ENCODE measurements at places on chromosomes 3 and 15. TPM values are rescaled to one million over a fixed set of nuclear protein-coding genes. Genes with fewer than 3 reads are reported as not detected.
A peak's percentile ranks its signal among the peaks of the same experiment; 100 is the strongest.

The GASK1A gene
- total RNA-seq = 2.1 TPM

The INSYN1 gene
- total RNA-seq = 9.6 TPM

The ARL13B gene
- 15.6 TPM for total RNA-seq

The PPM1M gene
- 4.4 TPM for total RNA-seq

The SNAP23 gene
- total RNA-seq = 59.2 TPM

The MASP1 gene
- total RNA-seq = 1.4 TPM

The SYNPR gene
- not detected for total RNA-seq

The DGKG gene
- total RNA-seq = 0.18 TPM

The VPS39 gene
- total RNA-seq = 56.9 TPM

- no peak overlapping the region for H3K27ac ChIP-seq
- H3K36me3 ChIP-seq = peaks cover 3% of the 10 kb centered on the region
- H3K27me3 ChIP-seq = no peaks in the 10 kb centered on the region
- H3K4me3 ChIP-seq = no peak overlapping the region
- H3K4me1 ChIP-seq = peaks cover 4% of the 10 kb centered on the region
Measured at GRCh38 chr15:25633862-25634261, 195.0 kb upstream of the UBE3A start.

DNA sequence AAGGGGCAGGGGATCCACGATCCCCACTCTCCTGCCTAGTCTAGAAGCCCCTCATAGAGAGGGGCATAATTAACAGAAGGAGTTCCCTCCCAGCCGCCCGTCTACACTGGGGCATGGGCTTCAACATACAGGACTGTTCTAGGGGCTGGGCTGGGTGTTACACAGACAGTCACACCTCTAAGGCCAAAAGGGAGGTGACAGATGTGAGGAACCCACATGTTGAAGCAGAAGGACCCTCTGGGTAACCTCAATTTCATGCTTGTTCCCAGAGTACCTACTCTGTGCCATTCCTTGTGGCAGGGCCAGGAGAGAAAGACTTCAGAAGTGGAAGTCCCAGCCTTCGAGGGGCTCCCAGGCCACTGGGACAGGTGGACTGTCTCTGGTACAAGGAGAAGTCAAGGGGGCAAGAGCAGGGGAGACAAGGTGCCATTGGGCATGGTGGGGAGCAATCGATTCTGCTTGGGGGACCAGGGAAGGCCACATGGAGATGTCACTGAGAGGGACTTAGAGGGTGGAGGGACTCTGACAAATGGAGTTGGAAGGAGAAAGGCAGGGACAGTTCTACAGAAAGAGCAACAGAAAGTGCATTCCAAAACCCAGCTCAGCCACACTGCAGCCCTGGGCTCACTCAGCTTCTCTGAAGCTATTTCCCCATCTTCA lies 71.3 kb downstream of the CPN2 start:
- no peak overlapping the region for H3K27ac ChIP-seq
- H3K4me1 ChIP-seq = peaks cover 62% of the 10 kb centered on the region

- no peak overlapping the region for H3K4me3 ChIP-seq
- H3K27me3 ChIP-seq = no peaks in the 10 kb centered on the region
- H3K4me1 ChIP-seq = peaks cover 8% of the 10 kb centered on the region
- no peak overlapping the region for H3K27ac ChIP-seq
- no peaks in the 10 kb centered on the region for H3K36me3 ChIP-seq
Measured at GRCh38 chr3:196686436-196686835, 25.6 kb downstream of the CEP19 start.

DNA sequence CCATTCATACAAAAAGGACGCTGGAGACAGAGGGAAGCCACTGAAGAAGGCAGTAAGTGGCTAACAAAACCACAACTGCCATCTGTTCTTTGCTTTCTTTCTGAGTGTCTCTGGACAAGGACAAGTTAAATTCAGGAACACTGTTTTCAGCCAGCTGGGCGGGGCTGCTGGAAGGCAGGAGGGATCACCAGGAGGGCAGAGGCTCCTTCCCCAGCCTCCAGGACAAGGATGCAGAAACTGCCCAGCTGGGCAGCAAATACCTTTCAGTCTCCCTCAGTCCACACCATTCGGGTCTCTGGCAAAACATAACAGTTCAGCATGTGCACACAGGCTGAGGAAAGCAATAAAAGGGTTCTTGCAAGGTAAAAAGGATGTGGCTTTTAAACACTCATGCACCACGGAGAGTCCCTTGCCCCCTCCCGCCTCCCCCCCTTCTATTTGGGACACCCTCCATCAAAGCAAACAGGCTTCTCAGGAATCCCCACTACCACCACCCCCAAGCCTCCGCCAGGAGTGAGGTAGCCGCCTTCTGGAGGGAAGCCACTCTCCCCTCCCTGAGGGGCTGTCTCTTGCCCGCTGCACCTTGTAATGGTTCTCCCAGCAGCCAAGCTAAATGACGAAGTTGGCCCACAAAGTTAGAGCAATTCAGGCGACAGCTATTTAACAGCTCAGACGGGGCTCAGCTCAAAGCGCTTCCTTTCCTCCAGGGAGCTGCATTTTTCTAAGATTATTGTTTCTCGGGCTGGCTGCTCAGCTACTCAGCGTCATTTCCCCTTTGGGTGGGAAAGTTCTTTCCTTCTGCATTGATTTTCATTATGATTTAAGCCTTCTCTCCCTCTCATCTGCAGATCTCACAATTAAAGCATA lies 3.8 kb downstream of the HEG1 start:
- H3K36me3 ChIP-seq = peaks cover 6% of the 10 kb centered on the region
- H3K4me1 ChIP-seq = peaks cover 55% of the 10 kb centered on the region
- H3K27ac ChIP-seq = peak overlapping the region; percentile 89
- DNase-seq = no peak

- peaks cover 27% of the 10 kb centered on the region for H3K4me1 ChIP-seq
- H3K27me3 ChIP-seq = no peaks in the 10 kb centered on the region
- no peak overlapping the region for H3K27ac ChIP-seq
Measured at GRCh38 chr3:72724070-72724469, 124.2 kb downstream of the SHQ1 start.

DNA sequence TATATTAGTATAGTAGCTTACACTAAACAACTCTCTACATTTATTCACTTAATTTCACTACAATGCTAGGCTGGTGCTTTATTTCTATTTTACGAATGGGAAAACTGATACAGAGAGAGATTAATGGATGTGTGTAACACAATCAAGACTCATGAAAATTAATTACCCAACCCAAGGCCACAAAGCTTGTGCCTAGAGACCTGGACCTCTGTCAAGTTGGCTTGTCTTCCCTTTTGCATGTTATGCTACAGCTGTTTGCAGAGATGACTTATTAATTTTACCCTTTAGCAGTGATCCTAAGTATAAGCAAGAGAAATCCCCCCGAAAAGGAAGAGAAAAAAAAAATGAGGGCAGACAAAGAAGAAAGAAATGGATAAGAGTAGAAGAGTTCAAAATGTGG lies 162.5 kb downstream of the C3orf38 start:
- no peaks in the 10 kb centered on the region for H3K36me3 ChIP-seq
- H3K27me3 ChIP-seq = no peaks in the 10 kb centered on the region
- DNase-seq = no peak
- no peak overlapping the region for H3K4me3 ChIP-seq
- H3K4me1 ChIP-seq = no peaks in the 10 kb centered on the region

DNA sequence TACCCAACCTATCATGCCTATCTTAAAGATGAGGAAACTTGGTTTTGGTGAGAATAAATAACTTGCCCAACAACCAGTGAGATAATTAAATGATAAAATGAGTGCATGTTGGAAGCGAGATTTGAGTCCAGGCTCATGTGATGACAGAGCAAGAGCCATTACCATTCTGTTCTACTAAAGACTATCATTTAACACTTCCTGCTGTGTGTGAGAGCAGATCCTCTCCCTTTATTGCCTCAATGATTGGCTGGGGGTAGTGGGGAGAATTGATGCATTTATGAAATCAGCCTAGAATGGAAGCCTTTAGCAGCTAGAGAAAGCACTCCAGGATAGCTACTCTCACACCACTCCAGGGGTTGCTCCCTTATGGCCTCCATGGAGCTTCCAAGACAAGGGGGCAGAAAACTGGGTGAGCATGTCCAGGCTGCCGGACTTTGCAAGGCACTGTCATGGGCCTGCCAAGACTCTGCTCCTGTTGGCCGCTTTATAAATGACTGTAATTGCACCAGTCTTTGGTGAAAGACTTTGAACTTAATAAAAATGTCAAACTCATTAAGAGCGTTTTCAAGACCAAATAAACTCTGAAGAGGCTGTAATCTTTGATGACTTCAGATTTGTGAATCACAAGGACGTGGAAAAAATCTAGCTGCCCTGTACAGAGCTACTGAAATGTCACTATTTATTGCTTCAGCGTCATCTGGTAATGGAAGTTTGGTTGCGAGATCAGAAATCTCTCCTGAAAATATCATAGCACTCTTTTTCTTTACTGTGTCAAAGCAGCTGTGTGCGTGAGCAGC lies 209.1 kb upstream of the NR2E3 start:
- peak overlapping the region; percentile 3 for H3K27ac ChIP-seq
- no peak for DNase-seq
- peaks cover 46% of the 10 kb centered on the region for H3K4me1 ChIP-seq
- no peaks in the 10 kb centered on the region for H3K27me3 ChIP-seq

- H3K36me3 ChIP-seq = no peaks in the 10 kb centered on the region
- peak overlapping the region; percentile 95 for H3K4me3 ChIP-seq
- DNase-seq = no peak
- H3K27me3 ChIP-seq = peaks cover 3% of the 10 kb centered on the region
Measured at GRCh38 chr15:65423976-65424679, 1.4 kb upstream of the IGDCC4 start.

DNA sequence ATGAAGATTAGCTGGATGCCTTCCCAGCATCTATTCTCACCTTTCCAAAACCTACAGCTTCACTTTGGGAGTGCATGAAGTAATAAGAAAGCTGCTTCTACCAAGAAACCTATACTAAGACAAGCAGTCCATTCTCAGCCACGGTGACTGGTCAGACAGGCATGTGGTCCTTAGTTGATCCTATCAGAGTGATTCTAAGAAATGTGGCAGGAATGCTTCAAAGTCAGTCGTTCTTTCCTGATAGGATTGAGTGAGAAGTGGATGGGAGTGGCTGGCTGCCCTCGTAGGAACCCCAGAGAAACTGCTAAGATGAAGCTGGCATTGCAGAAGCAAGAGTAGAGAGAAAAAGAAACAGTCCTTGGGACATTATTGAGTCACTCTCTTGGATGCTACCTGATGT lies 16.6 kb downstream of the FOXB1 start:
- no peak overlapping the region for H3K4me3 ChIP-seq
- H3K36me3 ChIP-seq = no peaks in the 10 kb centered on the region
- peaks cover 13% of the 10 kb centered on the region for H3K4me1 ChIP-seq
- DNase-seq = no peak
- no peak overlapping the region for H3K27ac ChIP-seq
- peaks cover 2% of the 10 kb centered on the region for H3K27me3 ChIP-seq

DNA sequence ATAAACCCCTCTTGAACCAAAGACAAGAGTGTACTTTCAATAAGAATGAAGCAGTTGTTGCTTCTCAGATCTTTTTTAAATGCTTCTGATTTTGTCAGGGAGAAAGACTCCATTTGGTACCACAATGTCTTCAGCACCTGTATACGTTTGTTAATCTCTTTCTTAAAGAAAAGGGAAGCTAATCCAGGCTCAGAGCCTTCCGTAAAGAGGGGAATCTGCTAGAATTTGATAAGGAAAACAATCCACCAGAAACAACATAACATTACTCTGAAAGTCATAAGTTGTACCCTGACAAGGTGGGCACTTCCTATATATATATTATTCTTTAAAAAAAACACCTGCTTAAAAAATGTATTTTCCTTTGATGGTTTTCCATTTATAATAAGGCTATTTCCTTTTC lies 19.8 kb downstream of the SH3BP5 start:
- DNase-seq = no peak
- no peaks in the 10 kb centered on the region for H3K27me3 ChIP-seq
- H3K27ac ChIP-seq = no peak overlapping the region
- peaks cover 17% of the 10 kb centered on the region for H3K4me1 ChIP-seq

- no peak for DNase-seq
- H3K36me3 ChIP-seq = peaks cover 25% of the 10 kb centered on the region
- peaks cover 19% of the 10 kb centered on the region for H3K4me1 ChIP-seq
- no peak overlapping the region for H3K4me3 ChIP-seq
Measured at GRCh38 chr3:129697229-129697969, 90.9 kb upstream of the PLXND1 start.

DNA sequence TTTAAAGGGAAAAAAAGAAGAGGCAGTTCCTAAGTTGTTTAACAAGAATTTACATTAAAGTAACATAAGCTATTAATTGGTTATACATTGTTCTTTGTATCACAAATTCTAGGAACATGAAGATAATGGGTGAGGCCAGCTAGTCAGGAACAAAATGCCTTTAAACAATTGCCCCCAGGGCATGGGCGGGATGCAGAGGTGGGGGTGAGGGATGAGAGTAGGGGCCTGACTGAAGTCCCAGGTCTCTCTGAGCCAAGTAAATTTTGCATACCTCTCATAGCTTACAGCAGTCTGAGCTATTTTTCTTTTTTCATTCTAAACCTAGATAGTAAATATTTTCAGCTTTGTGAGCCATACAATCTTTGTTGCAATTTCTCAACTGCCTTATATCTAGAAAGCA lies 77.8 kb upstream of the RNU6-1 start:
- H3K36me3 ChIP-seq = no peaks in the 10 kb centered on the region
- no peak overlapping the region for H3K4me3 ChIP-seq
- no peaks in the 10 kb centered on the region for H3K27me3 ChIP-seq
- no peak for DNase-seq
- peaks cover 48% of the 10 kb centered on the region for H3K4me1 ChIP-seq

DNA sequence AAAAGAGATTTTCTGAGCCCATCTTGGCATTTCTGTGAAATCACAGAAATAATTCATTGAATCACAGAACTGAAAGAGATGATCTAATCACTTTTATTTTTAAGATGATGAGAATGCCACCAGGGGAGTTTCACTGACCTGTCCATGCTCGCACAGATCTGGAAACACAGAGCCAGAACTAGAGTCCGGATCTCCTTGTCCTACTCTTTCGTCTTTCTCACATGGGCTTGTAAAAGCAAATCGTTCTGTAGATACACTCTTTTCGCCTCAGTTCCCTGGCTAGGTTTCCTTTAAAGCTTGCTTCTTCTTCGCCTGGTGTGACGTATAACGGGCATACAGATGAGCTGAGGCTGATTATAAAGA lies 122.5 kb upstream of the SPRED1 start:
- H3K4me3 ChIP-seq = peak overlapping the region; percentile 76
- peaks cover 34% of the 10 kb centered on the region for H3K4me1 ChIP-seq
- DNase-seq = no peak
- peak overlapping the region; percentile 97 for H3K27ac ChIP-seq
- peaks cover 7% of the 10 kb centered on the region for H3K36me3 ChIP-seq

DNA sequence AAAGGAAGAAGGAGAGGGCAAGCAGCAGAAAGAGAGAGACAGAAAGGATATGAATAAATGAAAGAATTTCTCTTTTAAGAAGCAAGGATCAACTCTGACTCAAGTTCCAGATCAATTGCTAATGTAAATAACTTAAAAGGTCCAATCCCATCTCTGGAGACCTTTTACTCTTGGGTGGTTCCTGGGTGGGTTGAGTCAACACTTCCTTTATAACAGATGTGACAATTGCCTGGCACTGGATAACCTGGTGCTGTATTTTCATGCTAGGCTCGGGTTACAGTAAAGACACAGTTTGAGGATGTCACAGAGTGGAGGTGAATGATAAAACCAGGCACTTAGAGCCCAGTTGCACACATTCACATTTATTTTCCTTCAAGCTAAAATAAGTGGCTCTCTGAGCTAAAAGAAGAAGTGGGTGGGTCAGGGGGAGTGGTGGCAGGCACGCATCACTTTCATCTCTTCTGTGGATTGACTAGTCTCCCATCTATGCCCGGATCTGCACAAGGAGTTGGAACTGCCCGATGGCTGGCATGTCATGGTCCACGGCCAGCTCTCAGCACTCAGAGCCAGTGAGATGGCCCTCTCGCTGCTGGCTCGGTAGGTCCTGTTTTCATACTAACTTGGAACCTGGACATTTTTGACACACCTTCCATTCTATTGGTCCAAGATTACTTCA lies 465.8 kb downstream of the FOXP1 start:
- H3K27me3 ChIP-seq = no peaks in the 10 kb centered on the region
- H3K36me3 ChIP-seq = peaks cover 2% of the 10 kb centered on the region
- no peak for DNase-seq

GRCh38 chr15:96388673-96389072 lies 58.2 kb downstream of the NR2F2 start:
- no peak overlapping the region for H3K4me3 ChIP-seq
- H3K36me3 ChIP-seq = peaks cover 5% of the 10 kb centered on the region
- peaks cover 18% of the 10 kb centered on the region for H3K4me1 ChIP-seq
- DNase-seq = no peak

Data from neural crest cell (in vitro differentiated cells).